NCI-H1092 treated with DMSO at 0.1 percent for 48 hours (cell line): ENCODE measurements at places on chromosomes 1 and 21.

DNA sequence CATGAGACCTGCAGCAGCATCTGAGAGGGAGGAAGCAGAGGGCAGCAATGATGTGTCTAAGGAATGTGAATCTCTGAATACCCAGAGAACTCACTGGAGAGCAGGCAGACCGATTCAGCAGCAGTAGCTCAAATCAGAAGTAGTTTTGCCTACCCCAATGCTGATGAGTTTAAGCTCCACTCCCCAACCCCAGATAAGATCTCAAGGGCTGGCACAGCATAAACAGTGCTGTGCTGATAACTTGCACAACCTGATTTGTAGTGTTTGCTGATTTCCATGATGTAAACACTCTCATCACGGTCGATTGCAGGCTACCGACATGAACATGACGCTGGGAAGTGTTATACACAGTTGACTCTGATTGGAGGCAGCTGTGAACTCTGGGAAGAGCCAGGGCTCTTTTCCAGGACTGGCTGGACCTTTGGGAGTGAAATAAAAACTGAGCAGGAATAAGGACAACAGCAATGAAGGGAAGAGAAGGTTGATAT, 11.2 kb upstream of the HMGCS2 start:
- peak; percentile 5 for DNase-seq

- DNase-seq, result no peak
Observed at GRCh38 chr1:207821464-207822045, 69.7 kb downstream of the CD46 start.

- DNase-seq, result peak; percentile 25
Observed at GRCh38 chr1:97050506-97050905, 328.9 kb downstream of the PTBP2 start.

- no peak for DNase-seq
Observed at GRCh38 chr1:2590233-2591141, 3.9 kb downstream of the PRXL2B start.

DNA sequence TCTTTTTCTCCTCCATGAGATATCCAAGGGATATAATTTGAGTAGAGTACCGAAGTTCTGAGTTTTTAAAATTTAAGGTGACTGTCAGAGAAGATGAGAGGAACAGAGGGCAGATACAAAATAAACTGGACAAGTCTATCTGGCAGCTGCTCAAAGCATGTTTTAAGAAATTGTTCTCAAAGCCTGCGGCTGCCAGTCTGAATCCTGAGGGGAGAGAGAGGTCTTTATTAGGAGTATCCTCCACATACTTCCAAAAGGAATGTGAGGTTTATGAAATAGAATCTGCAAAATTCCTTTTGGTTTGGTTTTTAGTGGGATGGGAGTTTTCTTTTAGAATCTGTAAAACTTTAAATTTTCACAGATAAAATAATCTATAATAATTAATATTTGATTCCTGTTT, 41.3 kb downstream of the TTC13 start:
- no peak for DNase-seq

- no peak for DNase-seq
Observed at GRCh38 chr1:86517336-86517735, 29.5 kb upstream of the CLCA4 start.

- no peak for DNase-seq
Observed at GRCh38 chr1:222010306-222010705, 268.4 kb upstream of the DUSP10 start.
